Spinal cord (tissue), 10 donors: ENCODE measurements at places on chromosomes 11 and 22. TPM values are rescaled to one million over a fixed set of nuclear protein-coding genes. Genes with fewer than 3 reads are reported as not detected.

The IFITM5 gene
- total RNA-seq = not detected

The H19 gene
- 1,209 TPM for total RNA-seq

The ART1 gene
- total RNA-seq = not detected

The MOGAT2 gene
- not detected for total RNA-seq

The PDE3B gene
- 37.7 TPM for total RNA-seq

The KIRREL3 gene
- total RNA-seq = 18.7 TPM

The PGA3 gene
- 0.59 TPM for total RNA-seq

The TSKU gene
- 7.9 TPM for total RNA-seq

The OR5B21 gene
- total RNA-seq = not detected

The TMEM191B gene
- 3.4 TPM for total RNA-seq

The SCT gene
- not detected for total RNA-seq

The GLB1L2 gene
- total RNA-seq = 11.1 TPM

The OR52E6 gene
- not detected for total RNA-seq

The IPO7 gene
- total RNA-seq = 181 TPM

The B4GALNT4 gene
- total RNA-seq = 67.1 TPM

The SCGB1C1 gene
- total RNA-seq = not detected

The PNPLA5 gene
- 0.22 TPM for total RNA-seq

The ZNF214 gene
- 11.5 TPM for total RNA-seq

The TEX54 gene
- total RNA-seq = not detected

The ZBED5 gene
- 64.6 TPM for total RNA-seq

The UPB1 gene
- total RNA-seq = 0.69 TPM

The OR5A1 gene
- not detected for total RNA-seq

The CAPN5 gene
- 13.8 TPM for total RNA-seq

The SMIM35 gene
- total RNA-seq = 0.06 TPM

The MS4A4E gene
- total RNA-seq = 1.5 TPM

The ADAMTS8 gene
- total RNA-seq = 2.5 TPM

The ZNF70 gene
- total RNA-seq = 11.2 TPM

The CTSF gene
- total RNA-seq = 102 TPM

The NXPE1 gene
- total RNA-seq = not detected

The POU2AF1 gene
- total RNA-seq = 0.40 TPM

The MYO7A gene
- 3.0 TPM for total RNA-seq

The TCN1 gene
- not detected for total RNA-seq

The LUZP2 gene
- 80.1 TPM for total RNA-seq

The KCNJ5 gene
- 2.7 TPM for total RNA-seq

The C11orf86 gene
- total RNA-seq = not detected

The AP2A2 gene
- 55.3 TPM for total RNA-seq

The SYNGR1 gene
- 43.8 TPM for total RNA-seq

The CEP164 gene
- total RNA-seq = 15.3 TPM

The PSMA1 gene
- total RNA-seq = 155 TPM

The RASL10A gene
- total RNA-seq = 2.1 TPM

The NAALADL1 gene
- total RNA-seq = 25.2 TPM

The CBLIF gene
- not detected for total RNA-seq

The P2RY6 gene
- 0.50 TPM for total RNA-seq

The MAPK8IP2 gene
- total RNA-seq = 42.3 TPM

The RFPL3 gene
- not detected for total RNA-seq

The CELSR1 gene
- total RNA-seq = 5.6 TPM

The SCO2 gene
- total RNA-seq = 0.40 TPM

The BACE1-AS gene
- 6.3 TPM for total RNA-seq

The TREH gene
- total RNA-seq = not detected

The TMEM135 gene
- total RNA-seq = 38.8 TPM

The REXO2 gene
- total RNA-seq = 69.2 TPM
